M059J (cell line): ENCODE measurements at places on chromosomes 2 and 18. TPM values are rescaled to one million over a fixed set of nuclear protein-coding genes. Genes with fewer than 3 reads are reported as not detected.

Gene AQP12B
- not detected in 2 replicates for total RNA-seq

Gene BCL11A
- under 0.01 TPM in 1 of 2 replicates, not detected in the other for total RNA-seq

Gene CREG2
- total RNA-seq = 0.15 and 0.86 TPM in 2 replicates

Gene CYTIP
- 1.5 and 2.8 TPM in 2 replicates for total RNA-seq

Gene VWC2L
- total RNA-seq = 0.02 TPM in 1 of 2 replicates, not detected in the other
